Progenitor cell of endocrine pancreas (in vitro differentiated cells): ENCODE measurements at places on chromosomes 1 and 21. TPM values are rescaled to one million over a fixed set of nuclear protein-coding genes. Genes with fewer than 3 reads are reported as not detected.

DNA sequence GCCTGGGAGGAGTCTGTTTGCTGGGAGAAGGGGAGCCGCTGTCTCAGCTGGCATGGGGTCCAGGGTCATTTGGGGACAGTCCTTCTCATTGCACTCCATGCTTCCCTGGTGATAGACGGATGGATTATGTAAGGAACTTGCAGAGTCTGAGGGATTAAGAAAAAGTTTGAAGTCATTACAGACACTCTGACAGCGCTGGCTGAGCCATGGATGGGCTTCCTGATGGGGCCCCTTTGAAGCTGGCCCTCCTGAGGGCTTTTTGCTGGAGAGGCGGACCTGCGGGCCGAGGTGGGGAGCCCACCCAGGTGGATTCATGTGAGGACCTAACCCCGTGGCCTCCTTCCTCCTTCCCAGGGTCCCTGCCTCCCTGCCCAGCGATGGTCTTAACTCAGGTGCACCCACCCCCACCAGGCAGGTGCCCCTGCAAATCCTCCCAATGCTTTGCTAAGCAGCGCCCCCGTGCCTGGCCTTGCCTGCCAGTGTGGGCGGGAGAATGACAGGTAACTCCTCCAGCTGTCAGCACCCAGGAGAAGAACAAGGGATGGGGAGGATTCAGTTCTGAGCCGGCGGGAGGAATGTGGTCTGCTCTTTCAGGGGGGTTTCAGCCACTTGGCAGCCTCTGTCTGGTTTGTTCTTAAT, 24.2 kb upstream of the C1orf174 start:
- peaks cover 17% of the 10 kb centered on the region for H3K27me3 ChIP-seq
- no peaks in the 10 kb centered on the region for H3K36me3 ChIP-seq
- H3K27ac ChIP-seq, result no peak overlapping the region
- H3K4me3 ChIP-seq, result no peak overlapping the region
- H3K4me1 ChIP-seq, result no peaks in the 10 kb centered on the region

DNA sequence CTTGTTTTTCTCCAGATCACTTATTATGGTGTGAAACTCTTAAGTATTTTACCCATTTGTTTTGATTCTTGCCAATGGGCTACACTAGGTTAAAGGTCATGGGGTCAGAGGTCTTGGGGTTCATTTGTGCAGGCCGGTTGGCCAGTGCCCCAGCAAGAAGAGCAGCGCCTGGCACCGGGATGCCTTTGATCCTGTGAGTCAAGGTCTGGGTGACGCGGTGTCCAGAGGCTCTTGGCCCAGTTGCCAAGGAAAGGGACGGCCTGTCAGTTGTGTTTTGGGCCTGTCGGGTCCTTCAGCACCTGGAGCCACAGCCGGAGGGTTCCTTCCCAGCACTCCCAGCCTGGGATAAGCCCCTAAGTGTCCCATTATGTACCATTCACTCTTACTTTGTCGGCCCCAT, 25.1 kb downstream of the RHBG start:
- H3K4me1 ChIP-seq, result no peaks in the 10 kb centered on the region
- DNase-seq, result no peak
- H3K27ac ChIP-seq, result no peak overlapping the region
- no peaks in the 10 kb centered on the region for H3K36me3 ChIP-seq
- H3K27me3 ChIP-seq, result peaks cover 52% of the 10 kb centered on the region
- H3K4me3 ChIP-seq, result no peak overlapping the region

GRCh38 chr1:89821322-89822108, 683 bp downstream of the LRRC8D start:
- H3K36me3 ChIP-seq, result peaks cover 8% of the 10 kb centered on the region
- H3K4me3 ChIP-seq, result peak overlapping the region; percentile 88
- H3K27ac ChIP-seq, result peak overlapping the region; percentile 96
- peaks cover 33% of the 10 kb centered on the region for H3K4me1 ChIP-seq
- DNase-seq, result peak; percentile 59

DNA sequence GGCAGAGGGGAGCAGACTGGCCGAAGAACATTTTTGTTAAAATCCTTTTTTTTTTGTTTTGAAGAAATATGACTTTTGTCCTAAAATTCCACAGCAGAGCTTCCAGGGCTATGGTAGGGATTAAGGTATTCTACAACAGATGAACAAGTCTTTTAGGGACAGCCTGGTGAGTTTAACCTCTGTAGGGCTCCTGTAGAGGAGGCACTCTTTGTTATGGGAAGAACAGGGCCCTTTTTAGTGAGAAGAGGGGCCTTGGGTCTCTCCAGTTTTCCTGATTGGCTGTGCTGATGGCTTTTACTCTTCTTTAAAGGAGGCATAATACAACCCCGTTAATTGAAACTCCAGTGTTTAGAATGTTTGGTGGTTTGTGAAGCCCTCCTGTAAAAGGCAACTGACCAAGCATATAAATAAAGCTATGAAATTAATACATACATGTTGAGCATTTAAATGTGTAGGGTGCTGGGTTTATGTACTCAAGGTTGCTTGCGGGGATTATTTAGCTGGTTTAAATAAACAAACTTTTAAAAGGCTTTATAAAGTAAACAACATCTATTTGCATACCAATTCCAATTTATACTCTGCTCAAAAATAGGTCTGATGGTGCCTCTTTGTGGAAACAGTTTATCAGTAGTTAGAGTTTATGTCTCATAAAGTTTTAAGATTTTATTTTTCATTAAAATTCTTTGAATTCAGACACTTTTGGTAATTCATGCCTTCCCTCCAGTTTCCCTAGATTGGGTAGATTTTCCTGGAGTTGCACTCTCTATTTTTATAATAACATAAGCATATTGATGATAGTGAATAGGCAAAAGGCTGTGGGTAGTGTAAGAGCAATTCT, 46.5 kb downstream of the PBX1 start:
- peak overlapping the region; percentile 3 for H3K27ac ChIP-seq
- peaks cover 73% of the 10 kb centered on the region for H3K4me1 ChIP-seq
- no peak overlapping the region for H3K4me3 ChIP-seq
- peaks cover 13% of the 10 kb centered on the region for H3K36me3 ChIP-seq

DNA sequence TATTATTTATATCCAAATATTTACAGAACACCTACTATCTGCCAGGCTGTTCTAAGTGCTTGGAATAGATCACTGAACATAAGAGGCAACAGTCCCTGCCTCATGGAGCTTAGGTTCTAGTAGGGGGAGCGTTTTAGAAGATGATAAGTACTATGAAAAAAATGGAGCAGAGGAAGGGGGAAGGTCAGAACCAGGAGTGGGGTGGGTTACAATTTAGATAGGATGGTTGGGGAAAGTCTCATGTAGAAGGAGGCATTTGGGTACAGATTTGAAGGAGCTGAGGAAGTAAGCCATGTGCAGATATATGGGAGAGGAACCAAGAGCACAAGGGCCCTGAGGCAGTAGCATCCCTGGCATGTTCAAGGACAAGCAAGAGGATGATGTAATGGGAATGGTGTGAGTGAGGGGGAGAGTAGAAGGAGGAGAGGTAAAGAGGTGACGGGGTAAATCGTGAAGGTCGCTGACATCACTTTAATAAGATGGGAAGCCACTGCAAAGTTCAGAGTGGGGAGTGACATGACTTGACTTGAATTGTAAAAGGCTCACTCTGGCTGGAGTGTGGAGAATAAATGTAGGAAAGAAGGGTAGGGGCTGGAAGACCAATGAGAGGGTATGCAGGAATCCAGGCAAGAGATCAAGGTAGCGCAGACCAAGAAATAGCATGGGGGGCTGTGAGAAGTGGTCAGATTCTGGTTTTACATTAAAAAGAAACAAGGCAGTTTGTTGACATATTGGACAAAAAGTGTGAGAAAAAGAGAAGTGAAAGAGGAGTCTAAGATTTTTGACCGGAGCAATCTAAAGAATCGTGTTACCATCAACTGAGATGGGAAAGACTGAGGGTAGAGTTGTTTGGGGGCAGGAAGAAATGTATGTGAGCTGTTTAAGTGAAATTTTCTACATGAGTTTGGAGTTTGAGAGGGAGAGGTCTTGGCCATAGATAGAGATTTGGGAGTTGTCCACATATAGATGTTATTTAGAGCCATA, 92.6 kb downstream of the LPAR3 start:
- H3K4me1 ChIP-seq, result no peaks in the 10 kb centered on the region
- DNase-seq, result no peak
- peaks cover 5% of the 10 kb centered on the region for H3K27me3 ChIP-seq
- no peak overlapping the region for H3K4me3 ChIP-seq

- DNase-seq, result no peak
- H3K4me3 ChIP-seq, result no peak overlapping the region
- H3K36me3 ChIP-seq, result peaks cover 14% of the 10 kb centered on the region
- H3K27ac ChIP-seq, result no peak overlapping the region
- no peaks in the 10 kb centered on the region for H3K27me3 ChIP-seq
Measured at GRCh38 chr1:27292106-27292505, 29.9 kb upstream of the TMEM222 start.

DNA sequence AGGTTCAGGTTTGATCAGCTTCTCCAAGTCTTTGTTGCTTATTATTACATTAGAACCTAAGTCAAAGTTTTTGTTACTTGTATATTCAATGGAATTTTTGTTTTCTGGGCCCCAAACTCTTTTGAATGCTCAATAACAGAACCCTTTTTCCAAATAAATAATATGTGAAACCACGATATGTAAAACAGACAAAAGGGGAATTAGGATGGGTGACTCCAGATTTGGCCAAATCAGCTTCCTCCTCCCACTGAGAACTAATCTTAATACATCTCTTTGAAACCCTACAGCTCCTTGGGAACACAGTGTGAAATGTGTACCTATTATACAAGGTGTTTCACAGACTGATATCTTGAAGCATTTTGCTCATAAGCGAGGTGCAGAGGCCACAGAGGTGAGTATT, 67.0 kb upstream of the TNFSF18 start:
- H3K36me3 ChIP-seq, result no peaks in the 10 kb centered on the region
- DNase-seq, result no peak
- H3K27me3 ChIP-seq, result no peaks in the 10 kb centered on the region
- H3K4me1 ChIP-seq, result peaks cover 8% of the 10 kb centered on the region
- H3K4me3 ChIP-seq, result no peak overlapping the region

Gene AK2
- total RNA-seq, result 115 and 116 TPM in 2 replicates

Gene CFHR4
- total RNA-seq, result not detected in 2 replicates
